SK-N-MC (cell line): ENCODE measurements at places on chromosomes 2 and 18.

DNA sequence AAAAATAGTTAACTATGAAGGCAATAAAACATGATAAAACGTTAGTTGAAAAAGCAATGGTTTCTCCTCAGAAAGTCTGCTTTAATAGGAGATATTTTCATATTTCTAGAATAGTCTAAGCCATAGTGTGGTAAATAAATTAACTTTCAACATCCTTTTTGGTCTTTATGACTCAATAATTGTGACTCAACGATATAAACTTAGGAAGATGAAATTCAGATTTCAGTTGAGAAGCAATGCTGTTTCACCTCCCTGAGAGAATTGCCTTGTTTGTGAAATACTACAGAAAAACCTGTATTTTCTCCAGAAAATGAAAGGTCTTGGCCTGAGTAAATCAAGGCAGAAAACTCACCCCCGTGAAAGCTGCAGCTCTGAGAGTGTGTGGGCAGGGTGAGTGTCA, 166.9 kb downstream of the ETAA1 start:
- DNase-seq: no peak

- no peak for DNase-seq
Measured at GRCh38 chr2:86566158-86566820, 3.0 kb upstream of the CHMP3 start.

- no peak for DNase-seq
Measured at GRCh38 chr18:7516266-7517117, 50.6 kb upstream of the PTPRM start.

GRCh38 chr2:45241061-45241561, 231.9 kb upstream of the SIX2 start:
- DNase-seq: no peak

DNA sequence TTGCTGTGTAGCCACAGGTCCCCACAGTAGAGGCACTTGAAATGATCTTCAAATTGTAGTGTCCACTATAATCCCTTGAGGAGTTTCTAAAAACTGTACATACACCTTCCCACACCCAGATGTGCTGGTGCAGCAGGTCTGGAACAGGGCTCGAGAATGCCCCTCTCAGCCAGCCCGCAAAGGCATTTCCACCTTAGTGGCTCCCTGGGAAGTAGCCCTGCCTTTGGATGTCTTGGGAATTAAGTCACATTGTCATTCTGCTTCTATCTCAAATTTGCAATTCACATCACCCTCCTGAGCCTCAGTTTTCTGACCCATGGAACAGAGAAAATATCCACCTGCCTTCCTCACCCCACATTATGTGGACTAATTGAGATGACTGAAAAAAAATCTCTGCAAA, 44.3 kb upstream of the TCF7L1 start:
- no peak for DNase-seq

- no peak for DNase-seq
Measured at GRCh38 chr18:76985156-76985950, 147.2 kb downstream of the MBP start.

DNA sequence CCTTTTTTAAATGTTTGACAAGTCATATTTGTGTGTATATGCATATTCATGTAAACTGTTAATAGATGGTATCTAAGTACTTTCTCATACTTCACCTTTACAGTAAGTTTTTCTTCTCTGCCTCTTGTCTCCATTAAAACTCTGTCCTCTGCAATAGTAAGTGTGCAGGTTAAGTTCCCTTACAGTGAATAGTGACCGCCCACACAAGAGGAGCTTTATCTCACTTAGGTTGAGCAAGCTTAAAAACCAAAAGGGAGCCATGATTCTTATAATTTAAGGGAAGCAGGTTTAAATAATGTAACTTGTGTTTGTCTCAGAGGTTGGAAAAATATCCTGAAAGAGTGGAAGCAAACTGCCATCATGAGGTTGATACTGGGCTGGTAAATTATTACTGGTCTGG, 61.3 kb downstream of the MRPS9 start:
- no peak for DNase-seq

- DNase-seq: no peak
Measured at GRCh38 chr2:174633623-174633930, 36.0 kb upstream of the WIPF1 start.

DNA sequence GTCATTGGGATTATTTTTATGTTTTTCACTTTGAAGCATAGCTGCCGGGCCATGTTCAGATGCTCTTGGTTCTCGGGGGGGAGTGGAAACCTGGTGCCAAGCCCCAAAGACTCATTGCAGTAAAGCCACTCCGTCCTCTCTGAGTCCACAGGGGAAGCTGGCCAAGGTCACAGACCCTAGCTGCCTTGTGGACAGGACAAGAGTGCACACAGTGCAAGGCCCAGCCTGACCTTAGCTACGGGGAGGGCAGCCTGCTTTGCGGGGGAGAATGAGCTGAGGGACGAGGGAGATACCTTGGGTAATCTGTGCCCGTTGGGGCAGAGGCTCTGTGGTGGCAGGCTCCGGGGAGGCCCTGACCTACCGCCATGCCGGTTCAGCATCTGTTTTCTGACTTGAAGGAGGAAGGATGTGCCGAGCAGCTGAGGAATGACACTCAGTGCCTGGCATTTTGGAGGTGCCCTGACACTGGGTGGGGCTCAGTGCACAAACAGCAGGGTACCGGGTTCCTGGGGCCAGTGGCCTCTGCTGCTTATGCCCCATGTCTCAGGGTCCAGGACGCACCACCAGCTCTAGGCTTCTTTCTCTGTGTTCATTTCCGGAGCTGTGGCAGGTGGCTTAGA, 87.2 kb downstream of the STPG4 start:
- no peak for DNase-seq

DNA sequence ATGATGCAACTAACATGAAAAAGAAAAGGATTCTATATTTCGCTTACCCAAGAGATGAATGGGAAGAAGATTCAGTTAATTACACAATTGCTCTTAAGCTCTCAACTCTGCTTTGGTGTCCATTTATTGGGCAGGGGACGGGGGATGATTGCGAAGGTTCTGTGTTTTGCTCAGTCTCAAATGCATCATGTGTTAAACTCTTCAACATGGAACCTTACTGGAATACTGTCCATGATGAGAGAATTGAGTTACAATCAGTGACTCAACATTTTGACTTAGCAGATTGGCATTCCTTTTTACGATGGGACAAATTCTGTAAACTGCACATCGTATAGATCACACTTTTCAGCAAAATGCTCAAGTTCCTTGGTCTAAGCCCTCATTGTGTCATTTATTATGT, 135.6 kb downstream of the RBMS1 start:
- no peak for DNase-seq

DNA sequence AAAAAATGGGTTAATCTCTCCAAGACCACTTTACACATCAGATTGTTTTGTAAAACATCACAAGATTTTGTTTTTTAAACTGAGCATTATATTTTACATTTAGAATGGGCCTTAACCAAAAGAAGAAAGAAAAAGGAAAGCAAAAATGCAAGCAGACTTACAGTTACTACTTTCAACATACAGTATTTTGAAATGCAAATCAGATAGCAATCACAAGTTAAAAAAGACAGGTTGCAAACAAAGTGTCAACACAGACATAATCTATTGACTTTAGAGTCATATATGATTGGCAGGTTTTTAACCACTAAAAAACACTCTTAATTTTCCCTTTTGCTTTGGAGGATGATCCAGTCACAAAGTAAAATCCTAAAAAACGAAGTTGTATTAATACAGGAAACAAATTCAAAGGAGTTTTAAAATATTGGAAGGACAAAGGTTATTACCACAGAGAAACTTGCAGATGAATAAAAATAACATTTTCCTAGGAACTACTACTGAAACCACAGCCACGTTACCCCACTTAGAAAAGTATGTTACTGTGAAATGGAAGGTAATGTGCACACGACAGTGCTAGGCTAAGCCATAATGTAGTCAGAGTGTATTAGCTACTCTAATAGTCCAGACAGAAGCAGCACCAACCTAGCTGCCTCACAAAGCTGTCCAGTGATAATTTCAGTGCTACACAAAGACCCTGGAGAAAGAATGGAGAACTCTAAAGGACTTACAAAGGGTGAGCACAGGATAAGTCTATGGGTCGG, 22.9 kb downstream of the DARS1 start:
- DNase-seq: no peak

GRCh38 chr2:88693911-88694414, 2.5 kb downstream of the RPIA start:
- DNase-seq: no peak

GRCh38 chr2:238952261-238952919, 104.5 kb downstream of the TWIST2 start:
- DNase-seq: no peak

DNA sequence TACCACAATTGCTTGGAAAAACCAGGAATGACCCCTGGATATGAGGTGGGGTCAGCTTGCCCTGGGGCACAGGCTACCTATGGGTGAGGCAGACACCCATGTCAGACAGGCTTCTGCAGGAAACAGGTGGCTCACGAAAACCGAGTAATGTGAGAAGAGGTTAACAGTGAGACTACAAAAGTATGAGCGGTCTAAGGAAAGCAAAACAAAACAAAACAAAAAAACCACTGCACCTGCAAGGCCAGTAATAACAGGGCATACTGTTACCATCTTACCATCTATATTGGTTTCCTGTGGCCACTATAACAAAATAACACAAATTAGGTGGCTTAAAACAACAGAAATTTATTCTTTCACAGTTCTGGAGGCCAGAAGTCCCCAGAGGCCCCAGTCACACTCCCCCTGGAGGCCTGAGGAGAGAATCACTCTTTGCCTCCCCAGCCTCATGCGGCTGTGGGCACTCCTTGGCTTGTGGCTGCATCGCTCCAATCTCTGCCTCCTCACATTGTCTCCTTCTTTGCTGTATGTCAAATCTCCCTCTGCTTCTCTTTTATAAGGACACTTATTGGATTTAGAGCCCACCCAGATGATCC, 86.6 kb upstream of the EPC2 start:
- no peak for DNase-seq

GRCh38 chr2:29233428-29233827, 118.2 kb downstream of the CLIP4 start:
- DNase-seq: no peak
